ENCODE measurements at places on chromosomes 7 and 10.

- DNase-seq, result no peak
Measured at GRCh38 chr10:80561950-80562349, 24.2 kb downstream of the SH2D4B start.

- DNase-seq, result no peak
Measured at GRCh38 chr7:107914831-107915230, 23.8 kb downstream of the DLD start.

DNA sequence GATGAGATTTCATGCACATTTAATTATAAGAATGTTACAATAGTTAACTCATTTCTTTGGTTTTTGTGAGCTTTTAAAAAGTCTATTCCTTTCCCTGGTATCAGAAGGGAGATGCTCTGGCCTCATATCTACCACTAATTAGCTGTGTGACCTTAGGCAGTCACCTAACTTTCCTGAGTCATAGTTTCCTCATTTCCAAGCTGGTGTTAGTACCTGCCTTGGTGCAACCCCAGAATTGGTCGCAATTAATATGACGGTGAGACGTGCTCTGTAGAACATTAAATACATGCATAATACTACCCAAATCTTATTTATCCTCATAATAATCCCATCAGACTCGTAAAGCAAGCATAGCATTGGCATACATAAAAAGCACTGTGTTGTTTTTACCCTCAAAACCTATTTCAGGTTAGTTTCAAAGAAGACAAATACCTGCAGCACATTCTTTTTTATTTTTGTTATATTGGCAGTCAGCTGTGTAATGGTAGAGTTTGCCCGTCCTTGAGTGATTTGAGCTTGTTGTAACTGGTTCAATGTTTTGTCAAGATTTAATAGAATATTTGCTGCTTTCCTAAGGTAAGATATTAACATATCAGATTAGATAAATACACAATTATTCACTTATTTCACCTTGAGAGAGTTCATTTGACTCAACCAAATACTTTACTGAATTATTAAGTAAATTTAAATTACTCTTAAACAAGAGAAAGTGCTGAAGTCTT lies 31.0 kb upstream of the LAMB1 start:
- DNase-seq, result no peak

DNA sequence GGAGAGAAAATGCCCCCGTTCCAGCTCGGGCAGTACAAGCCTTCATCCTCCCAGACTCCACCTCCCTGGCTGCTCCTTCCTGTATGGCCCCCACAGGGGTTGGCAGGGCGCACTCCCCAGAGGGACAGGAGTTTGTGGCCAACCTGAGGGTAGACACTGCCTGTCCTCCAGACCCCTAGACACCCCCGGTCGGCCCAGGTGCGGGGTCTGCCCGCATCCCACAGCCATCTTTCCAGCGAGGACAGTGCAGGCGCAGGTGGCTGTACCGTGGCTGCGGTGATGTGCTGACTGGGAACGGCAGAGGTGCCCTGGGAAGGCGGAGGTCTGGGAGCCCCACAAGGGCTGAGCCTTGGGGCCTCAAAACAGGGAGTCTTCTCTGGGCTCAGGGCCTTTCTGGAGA lies 81.5 kb downstream of the LHPP start:
- no peak for DNase-seq

GRCh38 chr7:108090791-108091460 lies 39.2 kb downstream of the LAMB4 start:
- DNase-seq, result no peak

GRCh38 chr10:130300608-130301020 lies 164.4 kb downstream of the GLRX3 start:
- DNase-seq, result peak; percentile 51

DNA sequence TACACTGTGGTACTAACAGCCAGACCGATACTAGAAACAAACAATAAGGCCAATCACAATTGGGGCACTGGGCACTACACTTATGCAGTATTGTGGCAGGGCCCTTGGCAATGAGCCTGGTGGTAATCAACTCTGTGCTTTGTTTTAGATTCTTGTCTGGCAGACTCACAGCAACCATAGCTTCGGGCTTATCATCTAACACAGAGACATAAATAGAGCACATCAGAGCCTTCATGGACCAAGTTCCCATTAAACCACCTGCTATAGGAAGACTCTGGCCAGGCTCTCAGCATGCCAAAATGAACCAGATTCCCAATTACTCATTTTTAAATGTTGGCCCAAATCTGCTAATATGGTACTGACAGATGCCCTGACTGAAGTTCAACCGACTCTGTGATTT lies 218.6 kb downstream of the DGKI start:
- no peak for DNase-seq

GRCh38 chr10:6195846-6196245 lies 6.9 kb upstream of the PFKFB3 start:
- DNase-seq, result no peak

- DNase-seq, result no peak
Measured at GRCh38 chr10:8078027-8078426, 23.5 kb downstream of the GATA3 start.

GRCh38 chr7:72805526-72806494 lies 22.2 kb downstream of the TYW1B start:
- DNase-seq, result no peak

GRCh38 chr10:54613162-54613561 lies 187.9 kb downstream of the PCDH15 start:
- DNase-seq, result no peak

GRCh38 chr10:116120688-116121455 lies 152.1 kb downstream of the GFRA1 start:
- no peak for DNase-seq

DNA sequence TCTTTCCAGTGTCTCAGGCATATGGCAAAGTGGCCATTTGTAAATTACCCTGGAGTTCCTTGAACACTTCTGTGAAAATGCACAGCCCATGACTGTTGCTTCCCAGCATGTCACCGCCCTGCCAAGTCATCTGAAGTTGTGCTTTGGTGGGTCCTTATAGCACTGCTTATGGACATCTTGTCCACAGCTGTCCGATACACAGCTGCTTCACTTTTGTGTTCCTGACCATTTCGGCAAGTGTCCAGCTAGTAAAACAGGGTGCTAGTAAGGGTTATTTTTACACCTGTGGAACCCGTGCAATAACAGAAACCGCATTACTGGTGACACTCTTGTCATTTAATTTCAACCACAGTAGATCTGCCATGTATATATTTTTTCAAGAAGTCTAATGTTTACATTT lies 29.7 kb downstream of the PIP4K2A start:
- no peak for DNase-seq

- DNase-seq, result no peak
Measured at GRCh38 chr10:23793577-23793976, 354.7 kb downstream of the OTUD1 start.

GRCh38 chr10:15652117-15652516 lies 67.6 kb downstream of the ITGA8 start:
- DNase-seq, result no peak

- no peak for DNase-seq
Measured at GRCh38 chr10:86301971-86302370, 64.6 kb downstream of the GRID1 start.

DNA sequence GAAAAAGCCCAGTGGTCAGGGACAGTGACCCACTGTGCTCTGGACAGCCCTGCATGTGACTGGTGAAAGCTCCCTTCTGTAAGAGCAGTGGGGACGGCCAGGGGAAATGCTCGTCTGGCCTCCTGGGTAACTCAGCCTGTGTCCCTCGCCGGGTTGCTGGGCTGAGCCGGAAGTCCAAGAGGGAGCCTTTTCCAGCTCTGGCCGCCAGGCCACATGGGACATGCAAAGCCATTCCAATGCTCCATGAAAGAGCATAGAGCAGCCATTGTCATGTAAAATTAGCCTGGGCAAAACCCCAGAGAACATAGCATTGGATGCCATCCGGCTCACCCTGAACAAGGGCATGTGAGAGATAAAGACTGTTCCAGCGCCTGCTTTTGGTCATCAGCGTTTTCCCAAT lies 64.9 kb upstream of the ADRB1 start:
- no peak for DNase-seq

DNA sequence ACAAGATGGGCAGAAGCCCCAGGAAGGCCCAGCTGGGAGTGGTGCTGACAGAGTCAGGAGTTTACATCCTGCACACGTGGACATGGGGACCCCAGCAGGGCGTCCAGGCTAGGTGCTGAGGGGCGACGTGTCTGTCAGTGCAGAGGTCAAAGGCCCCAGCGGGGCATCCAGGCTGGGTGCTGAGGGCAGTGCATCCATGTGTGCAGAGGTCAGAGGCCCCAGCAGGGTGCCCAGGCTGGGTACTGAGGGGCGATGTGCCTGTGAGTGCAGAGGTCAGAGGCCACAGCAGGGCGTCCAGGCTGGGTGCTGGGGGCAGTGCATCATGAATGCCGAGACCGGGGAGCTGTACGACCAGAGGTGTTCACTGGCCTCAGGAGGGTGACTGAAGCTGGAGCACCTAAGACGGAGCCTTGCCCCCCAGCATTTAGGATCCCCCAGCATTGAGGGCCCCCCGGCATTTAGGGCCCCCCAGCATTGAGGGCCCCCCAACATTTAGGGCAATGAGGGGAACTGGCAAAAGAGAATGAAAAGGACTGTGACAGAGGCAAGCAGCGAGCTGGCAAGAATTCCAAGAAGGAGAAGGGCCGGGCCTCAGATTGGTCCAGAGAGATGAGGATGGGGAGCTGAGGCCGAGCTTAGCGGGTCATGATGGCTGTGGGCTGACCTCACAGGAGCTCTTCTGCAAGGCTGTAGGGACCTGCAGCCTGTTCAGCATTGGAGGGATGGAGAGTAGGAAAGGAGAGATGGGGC lies 474.9 kb downstream of the PTPRN2 start:
- DNase-seq, result no peak

DNA sequence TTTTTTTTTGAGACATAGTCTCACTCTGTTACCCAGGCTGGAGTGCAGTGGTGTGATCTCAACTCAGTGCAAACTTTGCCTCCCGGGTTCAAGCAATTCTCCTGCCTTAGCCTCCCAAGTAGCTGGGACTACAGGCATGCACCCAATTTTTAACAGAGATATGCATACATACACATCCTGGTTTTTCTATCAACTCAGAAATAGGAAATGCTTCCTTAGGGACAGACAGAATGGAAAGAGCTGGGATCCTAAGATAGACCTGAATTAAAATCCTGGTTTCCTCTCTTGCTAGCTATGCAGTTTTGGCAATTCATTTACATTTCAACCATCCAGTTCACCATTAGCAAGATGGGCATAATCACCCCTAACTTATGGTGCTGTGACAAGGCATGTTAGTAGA lies 347.5 kb downstream of the GPAM start:
- no peak for DNase-seq

DNA sequence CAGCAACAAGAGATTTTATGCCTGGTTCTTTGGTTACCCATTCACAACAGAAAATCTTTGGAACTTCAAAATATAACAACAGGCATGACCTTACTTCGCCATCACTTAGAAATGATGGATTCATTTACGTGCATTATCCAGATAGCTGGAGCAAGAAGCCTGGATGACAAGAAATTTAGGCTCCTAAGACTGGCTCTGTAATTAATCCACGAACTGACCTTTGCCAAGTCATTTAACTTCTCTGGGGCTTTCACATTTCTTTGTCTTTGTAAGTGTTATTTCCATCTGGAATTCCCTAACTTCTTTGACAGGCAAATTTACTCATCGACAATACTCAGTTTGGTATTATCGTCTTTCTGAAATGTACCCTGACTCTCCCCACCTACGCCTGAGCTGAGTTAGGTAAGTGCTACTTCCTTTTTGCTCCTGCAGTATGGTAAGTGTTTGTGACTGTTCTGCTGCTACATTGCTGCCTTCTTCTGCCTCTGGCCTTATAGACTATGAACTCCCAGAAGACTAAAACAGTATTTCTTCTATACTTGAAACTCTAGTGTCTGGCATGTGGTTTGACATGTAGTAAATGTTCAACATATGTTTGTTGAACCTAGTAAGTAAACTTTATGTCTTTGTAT lies 5.5 kb upstream of the MDFIC start:
- no peak for DNase-seq

DNA sequence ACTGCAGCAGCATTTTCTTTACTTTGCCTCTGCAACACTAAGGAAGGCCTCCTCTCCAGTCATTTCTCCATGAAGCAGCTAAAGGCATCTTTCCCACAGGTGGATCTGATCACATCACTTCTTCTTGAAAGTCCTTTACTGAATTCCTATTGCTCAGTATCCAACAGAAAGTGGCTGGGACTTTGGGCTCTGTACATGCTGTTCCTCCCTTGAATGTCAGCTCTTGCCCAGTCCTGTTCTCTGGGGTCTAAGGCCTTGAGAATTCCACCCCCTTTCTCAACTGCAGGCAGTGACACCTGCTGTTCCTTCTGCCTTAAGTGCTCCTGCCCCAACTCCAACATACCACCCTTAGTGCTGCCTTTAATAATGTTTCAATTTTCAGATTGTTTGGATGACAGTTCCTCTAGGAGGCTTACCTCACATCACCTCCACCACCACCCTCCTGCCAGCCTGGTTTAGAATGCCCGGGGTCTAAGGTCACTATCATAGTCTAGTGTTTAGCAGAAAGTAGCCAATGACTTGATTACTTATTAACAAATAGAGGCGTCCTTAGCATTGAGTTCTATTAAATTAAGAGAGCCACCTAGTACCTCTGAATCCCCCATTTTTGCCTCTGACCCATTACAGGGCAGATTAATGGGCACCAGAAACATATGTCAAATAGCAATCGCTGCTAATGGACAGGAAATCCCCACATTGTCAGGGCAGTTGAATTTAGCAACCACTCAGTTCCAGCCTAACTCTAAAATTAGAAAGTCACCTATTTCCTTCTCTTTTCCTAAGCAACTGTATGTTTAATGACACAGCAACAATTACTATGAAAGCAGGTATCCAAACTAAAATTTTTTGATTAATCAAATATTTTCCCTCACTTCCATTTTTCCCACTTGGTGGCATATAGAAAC lies 11.4 kb downstream of the INHBA start:
- no peak for DNase-seq

DNA sequence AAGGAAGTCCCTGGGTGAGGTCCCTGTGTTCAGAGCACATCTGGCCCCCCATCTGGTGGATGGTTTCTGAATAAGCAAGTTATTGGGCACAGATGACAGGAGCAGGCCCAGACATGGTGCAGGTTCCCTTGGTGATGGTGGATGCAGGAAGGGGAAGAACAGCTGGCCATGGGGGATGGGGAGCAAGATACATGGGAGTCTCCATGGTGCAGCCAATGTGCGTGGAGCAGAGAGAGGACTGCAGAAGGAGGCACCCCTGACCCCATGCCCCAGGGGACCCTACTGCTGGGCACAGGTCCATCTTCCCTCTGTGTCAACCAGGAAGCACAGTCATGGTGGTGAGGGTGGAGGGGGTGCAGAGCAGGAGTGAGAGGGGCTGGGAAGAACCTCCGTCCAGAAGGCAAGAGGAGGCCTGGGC lies 43.8 kb upstream of the RABGEF1 start:
- DNase-seq, result no peak

- DNase-seq, result no peak
Measured at GRCh38 chr7:25541094-25541821, 313.0 kb upstream of the NPVF start.

DNA sequence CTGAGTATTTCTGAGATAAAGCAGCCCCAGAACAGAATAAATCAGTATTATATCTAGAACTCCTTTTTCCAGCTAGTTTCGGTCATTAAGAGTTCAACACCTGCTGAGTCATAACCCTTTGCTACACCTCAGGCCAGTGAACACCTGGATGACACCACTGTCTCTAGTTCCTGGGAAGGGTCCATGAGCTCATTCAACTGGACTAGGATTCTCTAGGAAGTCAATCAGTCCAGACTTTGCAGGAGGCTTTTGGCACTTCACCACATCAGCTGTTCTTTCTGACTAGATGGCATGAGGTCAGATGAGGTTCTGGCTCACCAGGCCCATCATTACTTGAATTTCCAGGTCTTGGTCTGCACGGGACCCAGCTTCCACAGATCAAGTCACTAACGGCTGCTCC lies 11.7 kb downstream of the SLC39A12 start:
- DNase-seq, result no peak

GRCh38 chr7:42858570-42858969 lies 53.3 kb downstream of the C7orf25 start:
- DNase-seq, result no peak

- no peak for DNase-seq
Measured at GRCh38 chr10:133012573-133013359, 70.4 kb upstream of the CFAP46 start.
